ENCODE measurements at places on chromosomes 7 and 10.

GRCh38 chr7:69349291-69349690, 249.0 kb upstream of the AUTS2 start:
- DNase-seq: no peak

DNA sequence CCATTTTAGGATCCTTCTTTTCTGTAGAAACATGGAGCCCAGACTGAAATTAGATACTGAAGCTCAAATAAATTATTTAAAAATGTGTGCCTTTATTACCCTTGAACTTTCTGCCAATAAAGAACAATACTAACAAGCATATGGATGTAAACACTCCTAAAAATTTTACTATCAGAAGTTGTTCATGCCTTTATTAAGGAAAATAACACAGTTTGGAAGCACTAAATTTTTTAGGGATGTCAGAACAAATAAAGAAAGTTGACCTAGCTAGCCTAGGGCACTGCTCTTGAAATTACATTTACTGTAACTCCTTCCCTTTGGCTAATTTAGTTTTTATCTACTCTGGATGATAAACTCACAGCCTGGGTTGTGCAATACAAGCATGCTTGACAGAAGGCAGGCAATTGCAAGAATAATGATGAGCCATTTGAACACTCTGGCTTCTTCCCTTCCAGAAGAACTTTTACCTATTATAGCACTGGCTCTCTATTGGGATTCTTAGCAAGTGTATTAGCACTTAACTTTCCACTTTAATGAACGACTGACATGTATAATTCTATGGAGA, 351.7 kb upstream of the C7orf33 start:
- DNase-seq: no peak

GRCh38 chr10:86653379-86653778, 968 bp upstream of the OPN4 start:
- DNase-seq: no peak

DNA sequence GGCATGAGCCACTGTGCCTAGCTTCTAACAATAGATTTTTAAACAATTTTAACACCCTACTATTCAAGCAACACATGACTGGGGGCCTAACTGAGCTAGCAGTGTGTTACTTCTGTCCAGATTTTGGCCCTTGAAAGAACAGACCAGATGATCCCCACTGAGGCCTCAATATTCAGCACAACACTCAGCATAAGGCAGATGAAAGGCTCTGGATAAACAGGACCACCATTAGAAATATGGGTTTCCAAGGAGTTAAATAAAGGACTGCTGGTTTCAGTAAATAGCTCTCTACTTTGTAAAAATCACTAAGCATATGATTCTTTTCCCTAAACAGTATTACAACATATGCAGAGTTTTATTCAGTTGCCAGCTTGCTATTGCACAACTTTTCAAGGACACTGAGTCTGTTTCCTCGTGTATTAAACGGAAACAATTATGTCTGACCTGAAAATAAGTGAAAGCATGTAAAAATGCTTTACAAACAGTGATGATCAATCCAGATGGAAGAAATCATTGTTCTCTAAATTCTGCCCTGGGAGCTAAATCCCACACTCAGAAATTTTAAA, 23.8 kb upstream of the FZD1 start:
- peak; percentile 67 for DNase-seq

DNA sequence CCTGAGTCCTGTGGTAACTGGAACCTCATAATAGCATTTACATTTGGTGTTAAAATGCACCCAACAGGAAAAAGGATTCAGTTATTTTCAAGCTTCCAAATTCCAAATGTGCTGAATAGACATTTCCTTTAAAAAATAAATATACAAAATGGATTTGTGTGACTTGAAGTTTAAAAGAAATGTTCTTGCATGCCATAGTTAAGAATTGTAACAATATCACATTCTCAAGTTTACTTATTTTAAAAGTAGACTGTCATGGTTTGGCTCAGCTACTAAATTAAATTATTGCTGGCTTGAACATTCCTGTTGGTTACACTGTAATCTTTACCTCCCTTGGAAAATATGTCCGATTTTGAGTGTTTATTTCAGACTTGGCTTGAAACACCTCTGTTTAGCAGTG, 31.5 kb downstream of the BICC1 start:
- DNase-seq: no peak

- DNase-seq: peak; percentile 40
Measured at GRCh38 chr7:69808391-69808790, 210.1 kb downstream of the AUTS2 start.

- peak; percentile 69 for DNase-seq
Measured at GRCh38 chr7:93902777-93903423, 3.5 kb upstream of the GNGT1 start.

DNA sequence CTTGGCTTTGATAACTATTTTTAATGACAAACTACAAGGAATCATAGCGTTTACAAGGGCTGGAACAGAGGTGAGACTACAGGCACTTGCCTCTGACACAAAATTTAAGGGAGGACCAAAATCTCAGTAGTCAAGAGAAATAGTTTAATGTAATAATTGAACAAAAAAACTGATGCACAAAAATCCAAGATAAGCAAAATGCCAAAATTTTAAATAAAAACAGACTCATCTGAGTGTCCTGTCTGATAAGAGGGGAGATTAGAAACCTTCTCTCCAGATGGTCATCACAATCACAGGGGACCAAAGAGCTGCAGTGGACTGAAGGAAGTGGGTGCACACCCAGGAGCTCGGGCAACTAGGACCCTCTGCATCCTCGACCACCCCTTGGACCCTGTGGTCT, 70.5 kb downstream of the PARD3 start:
- no peak for DNase-seq

- DNase-seq: no peak
Measured at GRCh38 chr10:3676564-3676963, 108.4 kb downstream of the KLF6 start.

DNA sequence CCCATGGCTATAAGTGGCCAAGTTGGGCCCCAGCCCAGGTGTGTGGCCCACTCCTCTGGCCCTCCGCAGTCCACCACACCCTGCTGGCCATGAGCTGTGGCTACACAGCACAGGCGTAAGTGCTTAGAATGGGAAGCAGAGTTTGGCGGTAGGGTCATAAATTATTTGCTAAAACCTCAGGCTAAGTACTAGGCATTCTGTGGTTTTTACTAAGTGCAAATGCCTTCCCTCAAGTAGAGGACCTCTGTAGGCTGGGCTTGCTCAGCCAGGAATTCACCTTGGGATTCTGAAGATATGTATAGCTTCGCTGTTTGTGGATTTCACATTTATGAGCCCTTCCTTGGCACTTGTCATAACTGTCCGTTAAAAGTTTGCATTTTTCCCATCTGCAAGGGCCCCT, 44.8 kb upstream of the LOXL4 start:
- DNase-seq: peak; percentile 54

DNA sequence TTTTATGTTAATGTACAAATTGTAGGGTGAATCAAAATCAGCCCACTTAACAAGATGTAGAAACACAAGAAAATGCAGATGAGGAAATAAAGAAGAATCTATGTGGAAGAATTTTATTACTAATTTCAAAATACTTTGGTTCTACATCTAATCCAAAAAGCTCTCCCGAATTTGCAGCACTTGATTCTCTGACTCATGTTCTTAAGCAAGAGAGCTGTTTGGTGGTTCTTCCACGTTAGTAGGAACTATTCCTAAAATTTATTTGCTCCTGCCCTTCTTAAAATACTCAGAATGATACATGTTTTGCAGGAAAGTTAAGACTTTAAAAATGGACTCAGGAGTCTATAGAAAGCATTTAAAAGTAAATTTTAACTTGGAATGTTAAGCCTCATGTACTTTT, 91.8 kb downstream of the ZMYND11 start:
- no peak for DNase-seq

Data from fibroblast of skin of right biceps (primary cell).